ENCODE measurements at places on chromosomes 4 and X.

DNA sequence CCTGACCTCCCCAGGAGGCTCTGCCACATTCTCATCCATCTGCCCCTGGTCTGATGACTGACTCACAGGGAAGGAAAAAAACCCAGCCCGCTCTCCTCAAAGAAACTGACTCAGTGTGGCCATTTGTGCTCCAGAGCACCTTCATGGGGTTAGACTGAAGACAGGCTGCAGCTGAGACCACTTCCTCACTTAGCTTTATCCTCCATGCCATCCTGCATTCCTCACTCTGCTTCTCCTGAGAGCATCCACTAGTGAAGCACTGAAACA, 35.9 kb upstream of the HPSE start:
- peak; percentile 14 for DNase-seq

- no peak for DNase-seq
Measured at GRCh38 chr4:80876810-80877209, 153.7 kb upstream of the BMP3 start.

DNA sequence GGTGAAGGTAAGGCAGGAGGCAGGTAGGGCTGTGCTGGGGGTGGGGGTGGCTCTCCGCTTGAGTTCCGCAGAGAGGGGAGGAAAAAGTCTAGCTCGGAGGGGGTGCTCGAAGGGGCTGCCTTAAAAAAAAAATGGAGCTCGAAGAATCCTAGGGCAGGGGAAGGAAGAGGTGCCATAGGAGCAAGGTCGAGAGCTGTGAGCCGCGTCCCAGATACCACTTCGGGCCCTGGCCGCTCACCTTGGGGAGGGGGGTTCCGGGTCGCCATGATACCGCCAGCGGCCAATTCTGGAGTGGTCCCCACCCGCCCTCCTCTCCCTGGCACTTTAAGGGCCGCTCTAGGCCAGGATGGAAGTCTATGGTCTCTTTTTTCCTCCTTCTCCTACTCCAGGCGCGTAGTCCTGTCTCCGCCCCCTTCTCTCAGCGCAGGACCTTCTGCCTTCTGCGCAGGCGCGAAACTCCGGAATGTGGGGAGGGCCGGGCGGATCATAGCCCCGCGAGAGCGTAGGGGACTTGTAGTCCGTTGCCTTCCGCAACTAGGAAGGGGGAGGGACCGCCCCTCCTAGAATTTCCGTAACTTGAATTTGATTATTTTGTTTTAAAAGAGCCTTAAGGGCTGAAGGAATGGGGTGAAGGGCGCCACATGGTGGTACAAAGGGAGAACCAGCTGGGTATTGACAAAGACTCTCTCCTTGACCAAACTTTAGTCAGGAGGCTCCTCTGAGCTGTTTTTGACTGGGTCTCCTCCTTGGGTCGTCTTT, at the start of gene FUNDC1:
TSS of gene FUNDC1 (minus strand) at position 293 of the 759 bp plus-strand sequence. CDS start at position 266, 27 bp downstream.
- DNase-seq = peak; percentile 92

DNA sequence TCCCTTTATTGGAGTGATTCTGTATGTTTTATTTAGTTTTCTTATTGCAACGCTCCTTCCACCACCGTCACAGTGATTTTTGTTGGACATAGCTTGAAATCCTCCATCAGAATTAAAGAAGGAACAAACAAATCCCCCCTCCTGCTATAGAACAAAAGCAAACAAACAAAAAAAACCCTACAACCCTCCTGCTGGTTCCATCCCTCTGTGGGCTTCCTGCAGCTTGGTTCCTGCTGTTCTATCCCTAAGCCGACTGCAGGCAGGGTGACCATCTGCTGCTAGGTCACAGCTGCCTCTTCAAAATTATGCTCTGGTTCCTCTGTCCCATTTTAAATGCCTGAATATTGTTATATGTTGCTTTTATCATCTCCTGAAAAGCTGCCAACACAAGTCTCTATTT, 116.8 kb upstream of the AGA start:
- DNase-seq = no peak

DNA sequence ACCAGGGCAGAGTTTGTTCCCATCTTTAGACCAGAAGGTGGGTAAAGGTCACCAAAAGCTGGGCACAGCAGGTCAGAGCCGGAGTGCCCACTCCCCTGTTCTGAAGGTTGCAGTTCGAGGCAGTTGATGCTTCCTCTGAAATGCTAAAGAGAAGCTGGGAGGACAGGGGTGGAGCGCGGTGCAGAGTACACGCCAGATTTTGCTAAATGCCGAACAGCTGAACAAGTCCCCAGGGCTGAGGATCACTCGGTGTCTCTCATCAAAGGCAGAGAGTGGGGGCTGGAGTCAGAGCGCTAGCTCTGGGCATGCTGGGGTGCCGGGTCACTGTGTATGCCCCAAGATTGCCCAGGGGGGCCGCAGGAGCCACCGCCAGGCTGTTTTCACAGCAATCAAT, 197.0 kb downstream of the BCOR start:
- no peak for DNase-seq

- DNase-seq = no peak
Measured at GRCh38 chrX:34657726-34658070, 613 bp upstream of the TMEM47 start.

DNA sequence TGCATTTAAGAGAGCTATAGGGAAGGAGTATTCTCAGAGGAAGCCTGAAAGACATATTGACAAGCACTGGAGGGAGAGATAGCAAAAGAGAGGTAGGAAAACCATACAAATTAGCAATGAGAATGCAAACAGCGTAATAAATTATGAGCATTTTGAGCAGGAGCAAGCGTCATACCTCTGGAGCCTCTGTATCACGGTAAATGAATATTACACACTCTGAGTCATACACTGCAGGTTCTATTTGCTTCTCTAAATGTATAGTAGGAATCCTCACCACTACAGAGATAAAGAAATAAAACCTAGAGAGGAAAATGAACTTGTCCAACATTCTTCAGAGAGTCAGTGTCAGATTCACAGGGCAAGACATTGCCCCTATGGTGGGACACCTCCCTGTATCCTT, 46.4 kb upstream of the GABRE start:
- no peak for DNase-seq

GRCh38 chr4:145904413-145905177, 34.0 kb downstream of the ZNF827 start:
- DNase-seq = no peak

DNA sequence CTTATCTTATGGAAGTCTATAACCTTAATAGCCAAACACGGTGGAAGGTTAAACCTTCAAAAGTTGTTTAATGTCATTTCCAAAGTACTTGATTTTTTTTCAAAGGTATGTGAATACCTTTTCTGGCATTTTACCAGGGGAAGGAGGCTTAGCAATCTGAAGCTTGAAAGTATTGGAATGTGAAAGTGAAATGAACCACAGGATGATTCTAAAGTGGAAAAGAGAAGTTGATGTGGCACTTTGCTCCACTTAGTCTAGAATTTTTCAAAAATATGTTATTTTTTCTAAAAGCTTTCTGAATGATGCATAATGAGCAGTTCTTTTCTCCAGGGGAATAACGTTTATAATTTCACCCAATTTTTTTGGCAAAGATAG, 19.2 kb downstream of the PI4K2B start:
- no peak for DNase-seq

DNA sequence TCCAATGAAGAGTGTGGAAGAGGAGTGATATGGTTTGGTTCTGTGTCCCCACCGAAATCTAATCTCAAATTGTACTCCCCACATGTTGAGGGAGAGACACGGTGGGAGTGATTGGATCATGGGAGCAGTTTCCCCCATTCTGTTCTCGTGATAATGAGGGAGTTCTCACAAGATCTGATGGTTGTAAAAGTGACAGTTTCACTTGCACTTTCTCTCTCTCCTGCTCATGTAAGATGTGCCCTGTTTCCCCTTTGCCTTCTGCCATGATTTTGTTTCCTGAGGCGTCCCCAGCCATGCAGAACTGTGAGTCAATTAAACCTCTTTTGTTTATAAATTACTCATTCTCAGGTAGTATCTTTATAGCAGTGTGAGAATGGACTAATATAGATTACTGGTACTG, 39.6 kb downstream of the FAM47C start:
- no peak for DNase-seq

GRCh38 chr4:107736924-107737448, 17.0 kb upstream of the PAPSS1 start:
- peak; percentile 69 for DNase-seq

- peak; percentile 93 for DNase-seq
Measured at GRCh38 chr4:182975806-182976205, 58.6 kb upstream of the DCTD start.

DNA sequence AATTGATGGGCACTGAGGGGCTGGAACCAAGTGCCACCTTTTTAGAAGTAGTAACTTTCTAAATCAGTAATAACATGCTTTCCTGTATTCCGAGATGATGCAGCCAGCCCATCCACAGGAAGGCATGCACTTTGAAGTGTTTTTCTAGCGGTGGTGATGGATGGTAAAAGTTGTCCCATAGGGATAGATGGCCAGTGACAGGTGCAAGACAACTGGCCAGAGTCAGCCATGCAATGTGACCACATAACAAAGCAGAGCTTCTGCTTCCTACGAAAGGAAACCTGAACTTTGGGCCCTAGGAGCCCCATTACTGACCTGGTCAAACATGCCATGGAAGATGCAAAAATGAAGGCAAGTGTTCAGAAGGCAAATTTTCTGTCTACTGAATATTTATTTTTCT, 72.3 kb downstream of the NR3C2 start:
- DNase-seq = no peak

DNA sequence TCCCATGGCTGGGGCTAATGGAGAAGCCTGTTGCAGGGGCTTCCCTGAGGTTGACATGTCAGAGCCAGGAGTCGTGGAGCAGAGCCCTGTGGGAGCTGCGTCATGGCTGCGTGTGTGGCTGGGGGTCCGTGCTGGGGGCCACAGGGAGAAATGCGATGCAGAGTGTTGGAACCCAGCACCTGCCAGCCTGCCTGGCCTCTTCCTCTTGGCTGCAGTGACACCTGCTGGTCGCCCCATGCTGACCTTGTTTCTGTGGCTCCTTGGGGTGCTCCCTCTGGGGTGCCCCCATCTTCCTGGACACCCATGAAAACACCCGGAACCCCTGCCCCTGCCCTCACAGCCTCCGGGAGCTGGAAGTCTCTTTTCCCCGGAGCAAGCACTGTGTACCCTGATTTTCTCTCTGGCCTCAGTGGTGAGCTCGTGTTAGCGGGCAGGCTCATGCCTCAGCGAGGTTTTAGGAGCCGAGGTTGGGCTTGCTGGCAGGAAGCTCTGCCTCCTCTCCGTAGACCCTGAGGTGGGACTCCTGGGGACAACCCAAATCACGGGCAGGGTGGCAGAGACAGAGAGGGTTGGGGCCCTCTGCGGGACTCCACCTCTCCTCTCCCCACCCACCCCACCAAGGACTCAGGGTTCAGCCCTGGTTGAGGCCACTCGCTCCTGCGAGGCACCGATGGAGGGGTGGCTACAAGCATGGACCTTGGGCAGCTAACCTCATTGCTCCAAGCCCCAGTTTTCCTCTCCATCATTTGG, 103.7 kb downstream of the SORCS2 start:
- peak; percentile 4 for DNase-seq

- no peak for DNase-seq
Measured at GRCh38 chrX:78140206-78140605, 756 bp upstream of the TAF9B start.

DNA sequence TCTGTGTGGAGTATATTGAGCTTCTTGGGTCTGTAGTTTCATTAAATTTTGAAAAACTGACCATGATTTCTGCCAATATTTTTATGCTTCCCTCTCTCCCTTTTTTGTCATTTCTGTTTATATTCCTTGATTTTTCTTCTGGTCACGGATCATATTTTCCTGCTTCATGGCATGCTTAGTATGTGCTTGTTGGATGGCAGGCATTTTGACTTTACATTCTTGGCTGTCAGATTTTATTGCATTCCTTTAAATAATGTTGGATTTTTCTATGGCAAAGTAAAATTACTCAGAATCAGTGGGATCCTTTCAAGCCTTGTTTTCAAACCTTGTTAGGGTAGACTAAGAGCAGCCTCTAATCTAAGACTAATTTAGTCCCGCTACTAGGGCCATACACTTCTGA, 531.8 kb downstream of the IL15 start:
- no peak for DNase-seq

GRCh38 chr4:93671093-93671492, 157.5 kb upstream of the ATOH1 start:
- DNase-seq = no peak

- DNase-seq = no peak
Measured at GRCh38 chr4:88719381-88719780, 21.8 kb upstream of the NAP1L5 start.

Measured in mesenchymal stem cell (in vitro differentiated cells and primary cell).